T-helper 9 cell (primary cell): ENCODE measurements at places on chromosomes 4 and X.
A peak's percentile ranks its signal among the peaks of the same experiment; 100 is the strongest.

GRCh38 chrX:120286733-120287512 lies 24.3 kb downstream of the TMEM255A start:
- no peak for DNase-seq

DNA sequence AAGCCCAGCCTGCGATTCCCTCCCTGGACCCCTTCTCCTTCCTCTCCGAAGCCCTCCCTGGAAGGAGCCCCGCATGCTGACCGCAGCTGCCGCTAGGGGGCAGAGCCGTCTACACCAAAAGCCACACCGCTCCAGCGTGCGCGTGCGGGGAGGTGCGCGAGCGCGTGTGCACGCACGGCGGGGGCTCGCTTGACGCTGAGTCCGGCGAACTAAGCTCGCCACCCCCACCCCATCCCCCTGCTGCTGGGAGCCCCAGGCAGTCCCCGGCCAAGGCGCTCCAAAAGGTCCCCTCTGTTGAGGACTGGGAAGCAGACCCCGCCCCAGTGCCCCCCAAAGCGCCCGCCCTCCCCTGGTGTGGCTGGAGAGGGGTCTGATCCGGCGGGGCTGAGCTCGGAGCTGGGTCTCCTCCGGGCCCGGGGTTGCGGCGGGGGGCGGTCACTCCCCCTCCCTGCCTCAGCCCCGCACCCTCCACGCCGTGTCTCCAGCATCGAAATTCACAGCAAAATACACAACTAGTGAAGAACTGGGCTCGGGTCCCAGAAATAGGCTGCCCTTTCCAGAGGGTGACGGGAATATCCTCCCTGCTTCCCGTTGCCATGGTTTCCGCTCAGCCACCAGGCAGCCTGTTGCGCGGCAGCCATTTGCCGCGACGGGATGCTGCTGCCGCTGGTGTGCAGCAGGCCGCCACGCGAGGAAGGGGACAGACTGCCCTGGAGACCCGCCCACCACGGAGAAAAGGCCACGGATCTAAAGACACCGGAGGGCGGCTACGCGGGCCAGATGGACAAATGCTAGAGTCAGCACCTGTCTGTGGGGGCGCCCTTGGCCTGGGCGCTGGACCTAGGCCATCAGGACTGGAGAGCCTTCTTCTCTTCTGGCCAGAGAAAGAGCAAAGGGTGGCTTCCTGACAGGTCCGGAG lies 11.2 kb upstream of the CCNQ start:
- peak; percentile 69 for DNase-seq

DNA sequence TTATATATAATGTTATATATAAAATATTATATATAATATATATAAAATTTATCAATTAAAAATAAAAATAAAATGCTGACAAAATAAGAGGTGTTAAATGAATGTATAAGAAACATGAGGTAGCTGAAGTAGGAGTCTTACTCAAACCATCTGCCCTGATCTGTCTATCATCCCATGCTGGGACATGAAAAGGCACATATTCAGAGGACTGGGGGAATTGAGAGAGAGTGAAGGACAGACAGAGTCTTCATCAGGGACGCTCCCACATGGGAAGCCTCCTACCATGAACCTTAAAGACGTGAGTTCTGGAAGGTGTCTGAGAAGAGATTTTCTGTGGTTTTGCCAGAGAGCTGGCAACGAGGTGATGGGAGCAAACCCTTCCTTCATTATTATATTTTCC lies 4.1 kb upstream of the ARSF start:
- no peak for DNase-seq

GRCh38 chr4:81214881-81215868 lies at the start of gene PRKG2:
Gene PRKG2, minus strand, starts transcription at chr4:81215222. Its CDS starts 10,175 bp downstream, at chr4:81205047.
- no peak for DNase-seq

DNA sequence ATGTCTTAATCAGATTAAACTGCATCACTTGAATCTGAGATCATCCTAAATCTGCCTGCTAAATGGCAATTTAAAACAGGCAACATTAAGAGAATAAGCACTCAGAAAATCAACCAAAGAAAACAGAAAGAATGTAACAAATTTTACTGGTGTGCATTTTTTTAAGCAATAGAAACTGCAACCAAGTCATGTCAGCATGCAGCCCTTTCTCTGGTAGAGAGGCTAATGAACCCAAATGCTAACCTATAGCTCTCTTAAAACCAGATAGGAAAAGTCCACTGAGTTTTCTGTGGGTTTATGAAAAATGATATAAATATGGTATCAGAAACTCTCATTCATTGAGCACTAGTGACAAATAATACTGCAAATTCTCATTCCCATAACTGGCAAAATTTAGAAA lies 35.6 kb downstream of the COL25A1 start:
- no peak for DNase-seq

DNA sequence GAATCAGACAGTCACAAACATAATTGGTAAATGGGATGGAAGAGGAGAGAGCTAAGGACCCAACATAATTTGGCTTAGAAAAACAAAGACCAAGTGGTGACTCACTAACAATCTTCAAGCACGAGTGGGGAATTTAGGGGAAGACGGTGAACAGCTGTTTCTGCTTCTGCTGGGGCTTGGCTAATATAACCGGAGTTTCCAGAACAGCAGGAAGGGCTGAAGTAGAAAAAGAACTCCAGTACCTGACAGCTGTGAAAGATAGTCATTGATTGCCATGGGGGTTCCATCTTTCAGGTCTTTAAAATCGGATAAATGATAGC lies 290.9 kb upstream of the LDB2 start:
- DNase-seq = no peak
